ENCODE measurements at places on chromosomes 11 and 22. TPM values are rescaled to one million over a fixed set of nuclear protein-coding genes. Genes with fewer than 3 reads are reported as not detected.

The LGALS1 gene
- 1,112 TPM for total RNA-seq

DNA sequence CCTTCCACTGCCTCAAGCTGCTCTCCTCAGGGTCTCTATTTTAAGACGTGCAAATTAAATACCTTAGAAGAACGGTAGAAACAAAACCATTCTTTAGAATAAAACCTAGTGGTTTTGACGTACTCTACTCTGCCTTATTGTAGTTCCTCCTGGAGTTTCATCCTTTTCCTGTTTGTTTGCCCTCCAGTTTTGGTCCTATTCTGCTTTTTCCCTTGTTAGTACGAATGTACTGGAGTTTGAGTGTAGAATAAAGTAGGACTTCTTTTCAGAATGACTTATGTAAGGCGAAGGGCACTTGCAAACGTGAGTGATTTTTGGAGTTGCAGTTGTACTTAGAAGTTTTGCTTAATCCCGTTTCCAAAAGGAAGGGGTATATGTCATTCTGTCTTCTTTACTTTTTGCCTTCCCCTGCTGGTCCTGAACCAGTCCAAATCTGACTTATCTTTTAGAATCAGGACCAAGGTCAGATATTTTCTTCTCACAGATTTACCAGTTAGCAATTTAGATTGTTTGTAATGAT is 1.4 kb downstream of the SIK2 start:
- peaks cover 47% of the 10 kb centered on the region for H3K4me1 ChIP-seq
- H3K27ac ChIP-seq = peak overlapping the region; percentile 96
- H3K27me3 ChIP-seq = no peaks in the 10 kb centered on the region
- H3K4me3 ChIP-seq = peak overlapping the region; percentile 77
- no peak for DNase-seq

DNA sequence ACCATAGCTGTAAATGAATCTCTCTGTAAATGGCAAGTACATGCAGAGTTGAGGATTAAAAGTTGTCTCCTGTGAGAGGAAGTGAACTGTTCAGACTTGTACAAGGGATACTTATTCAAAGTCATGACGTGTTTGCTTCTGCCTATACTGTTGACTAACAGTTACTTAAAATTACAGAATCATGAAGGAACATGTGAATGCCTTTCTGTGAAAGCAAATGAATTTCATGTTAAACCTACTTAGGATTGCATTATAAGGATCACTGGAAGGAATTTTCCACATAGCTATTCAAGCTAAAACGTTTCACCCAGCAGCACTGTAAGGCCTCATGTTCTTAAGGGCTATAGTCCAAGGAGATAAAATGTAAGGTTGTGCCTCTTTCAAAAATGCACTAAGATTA is 93.4 kb upstream of the BIRC3 start:
- no peak overlapping the region for H3K4me3 ChIP-seq
- peaks cover 22% of the 10 kb centered on the region for H3K4me1 ChIP-seq
- DNase-seq = no peak
- H3K27ac ChIP-seq = no peak overlapping the region
- H3K36me3 ChIP-seq = peaks cover 6% of the 10 kb centered on the region

DNA sequence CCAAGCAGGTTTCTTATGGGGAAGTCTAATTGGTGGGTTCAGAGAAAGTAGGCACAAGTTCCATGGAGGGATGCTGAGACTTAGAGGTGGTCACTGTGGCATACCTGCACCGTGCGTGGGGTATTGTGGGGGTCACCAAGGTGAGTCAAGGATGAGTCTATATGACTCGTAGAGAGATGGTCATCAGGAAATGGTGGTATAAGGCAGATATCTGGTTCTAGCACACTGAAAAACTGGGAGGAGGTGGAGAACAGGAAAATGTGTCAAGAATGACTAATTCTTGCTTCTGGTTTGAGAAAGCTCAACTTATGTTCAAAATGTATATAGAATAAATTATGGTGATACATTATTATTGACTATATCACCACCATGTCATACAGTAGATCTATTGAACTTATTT is 258.1 kb downstream of the RAB38 start:
- H3K4me3 ChIP-seq = no peak overlapping the region
- no peak for DNase-seq
- no peaks in the 10 kb centered on the region for H3K4me1 ChIP-seq
- no peaks in the 10 kb centered on the region for H3K27me3 ChIP-seq

GRCh38 chr11:40241524-40242051 is 1217.9 kb downstream of the LRRC4C start:
- H3K4me3 ChIP-seq = no peak overlapping the region
- H3K4me1 ChIP-seq = no peaks in the 10 kb centered on the region
- no peaks in the 10 kb centered on the region for H3K36me3 ChIP-seq
- H3K27ac ChIP-seq = no peak overlapping the region
- no peaks in the 10 kb centered on the region for H3K27me3 ChIP-seq
- DNase-seq = no peak

GRCh38 chr11:126167488-126167887 is 44.0 kb downstream of the RPUSD4 start:
- no peak overlapping the region for H3K27ac ChIP-seq
- no peaks in the 10 kb centered on the region for H3K4me1 ChIP-seq
- H3K27me3 ChIP-seq = no peaks in the 10 kb centered on the region
- no peak for DNase-seq
- no peaks in the 10 kb centered on the region for H3K36me3 ChIP-seq

- no peaks in the 10 kb centered on the region for H3K4me1 ChIP-seq
- no peak overlapping the region for H3K27ac ChIP-seq
- no peaks in the 10 kb centered on the region for H3K27me3 ChIP-seq
- H3K4me3 ChIP-seq = no peak overlapping the region
- no peak for DNase-seq
These were observed 45.3 kb upstream of the SERPIND1 start for GRCh38 chr22:20728523-20729190.

Measured in esophagus muscularis mucosa (tissue), 4 donors.